Small intestine (tissue), 16 donors: ENCODE measurements at places on chromosomes 13 and 19. TPM values are rescaled to one million over a fixed set of nuclear protein-coding genes. Genes with fewer than 3 reads are reported as not detected.

GRCh38 chr19:17610384-17610783 is 54.9 kb downstream of the COLGALT1 start:
- DNase-seq, result no peak

- peak; percentile 82 for DNase-seq
These were observed 49.1 kb upstream of the EHD2 start for GRCh38 chr19:47663911-47664771.

Gene CA11
- 7.1 TPM for polyA plus RNA-seq

Gene GGN
- 1.9 TPM for polyA plus RNA-seq
